ENCODE measurements at places on chromosomes 11 and 22.
A peak's percentile ranks its signal among the peaks of the same experiment; 100 is the strongest.

DNA sequence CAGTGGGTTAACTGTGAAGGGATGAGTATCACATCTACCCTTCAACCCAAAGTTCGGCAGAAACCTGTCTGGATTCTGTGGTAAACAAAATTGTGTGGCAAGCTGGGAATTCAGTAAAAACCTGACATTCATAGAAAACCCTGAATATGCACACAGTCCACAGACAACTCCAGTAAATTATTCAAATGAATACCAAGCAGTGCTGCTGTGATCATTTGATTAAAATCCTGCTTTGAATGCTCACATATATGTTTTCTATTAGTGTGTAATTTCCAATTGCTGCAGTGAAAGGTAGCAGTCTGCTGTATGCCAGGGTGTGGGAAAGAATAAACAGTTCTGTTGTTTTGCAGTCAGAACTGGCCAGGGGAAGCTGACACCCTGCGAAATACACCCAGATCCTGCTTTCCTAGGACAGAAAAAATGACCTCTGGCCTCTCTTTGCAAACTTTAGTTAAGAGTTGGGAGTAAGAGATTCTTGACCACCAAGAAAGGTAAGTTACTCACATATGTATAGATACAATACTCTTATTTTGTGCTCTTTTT is 217.8 kb downstream of the FAM76B start:
- no peak for DNase-seq

DNA sequence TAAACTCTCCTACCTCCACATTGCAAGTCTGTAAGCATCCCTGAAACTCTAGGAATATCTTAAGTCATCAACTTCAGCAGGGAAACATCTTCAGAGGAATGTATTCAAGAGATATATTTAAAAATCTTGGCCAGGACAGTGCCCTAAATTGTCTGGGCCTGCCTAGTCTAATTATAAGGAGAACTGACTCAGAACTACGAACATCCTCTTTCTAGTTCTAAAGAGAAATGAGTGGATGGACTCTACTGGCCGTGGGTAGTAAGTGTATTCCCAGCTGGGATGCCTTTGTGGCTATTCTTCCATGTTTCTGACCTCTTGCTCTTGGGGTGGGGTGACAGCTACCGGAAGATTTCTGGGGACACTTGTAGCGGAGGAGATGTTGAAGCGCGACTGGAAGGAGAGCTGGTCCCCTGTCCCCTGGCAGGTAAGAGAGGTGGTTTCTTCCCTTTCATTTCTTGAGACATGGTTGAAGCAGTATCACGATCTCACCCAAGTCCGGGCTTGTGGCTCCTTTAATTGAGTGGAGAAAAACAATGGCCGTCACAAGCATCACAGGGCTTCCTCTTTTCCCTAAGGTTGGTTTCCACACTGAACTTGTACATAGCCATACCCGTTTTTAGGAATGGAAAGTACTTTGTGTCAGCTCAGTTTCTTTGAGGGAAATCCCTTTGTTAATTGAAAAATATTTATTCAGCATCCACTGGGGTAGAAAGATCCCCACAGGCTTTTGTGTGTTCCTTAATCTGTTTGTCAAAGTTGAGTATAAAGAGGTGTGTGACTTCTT is 97.7 kb upstream of the SORL1-AS1 start:
- DNase-seq = no peak

- DNase-seq = peak; percentile 80
These were observed 2.5 kb upstream of the TPST2 start for GRCh38 chr22:26592421-26592891.

GRCh38 chr11:118975771-118976709 is 4.5 kb downstream of the FOXR1 start:
- DNase-seq = no peak

GRCh38 chr11:134030853-134031252 is 38.0 kb upstream of the JAM3 start:
- no peak for DNase-seq

DNA sequence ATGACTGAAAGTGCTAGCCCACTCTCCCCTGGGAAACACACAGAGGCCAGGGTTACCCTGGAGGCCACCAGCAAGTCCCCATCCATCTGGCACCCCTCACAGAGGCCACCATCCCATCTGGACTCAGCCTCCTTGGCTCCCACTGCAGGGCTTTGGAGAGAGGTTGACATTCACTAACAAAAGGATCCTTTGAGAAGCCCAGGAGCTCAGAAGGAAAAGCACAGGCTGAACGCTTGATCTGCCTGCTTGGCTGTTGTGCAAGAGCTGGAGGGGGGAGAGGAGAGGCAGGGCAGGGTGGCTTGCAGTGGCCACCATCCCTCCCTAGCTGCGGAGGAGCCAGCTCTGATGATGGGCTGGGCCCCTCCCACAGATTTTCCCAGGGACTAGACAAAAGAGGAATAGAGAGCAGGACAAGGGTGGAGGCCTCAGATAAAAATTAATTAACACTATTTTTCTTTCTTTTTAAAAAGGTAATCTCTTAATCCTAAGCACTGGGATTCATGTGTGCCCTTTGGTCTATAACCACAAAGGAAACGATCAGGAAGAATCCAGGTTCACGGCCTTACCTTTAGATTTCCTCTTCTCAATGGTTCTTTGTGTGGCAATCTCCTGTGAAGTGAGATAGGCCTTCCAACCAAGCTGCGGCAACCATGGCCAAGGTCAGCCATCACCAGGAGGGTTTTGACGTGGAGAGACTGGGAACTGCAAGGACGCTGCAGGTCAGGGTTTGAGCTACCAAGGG is 154.7 kb downstream of the BARX2 start:
- DNase-seq = no peak

- DNase-seq = no peak
These were observed 525 bp downstream of the DGCR2 start for GRCh38 chr22:19121631-19122142.

- no peak for DNase-seq
These were observed 35.3 kb downstream of the MACROD1 start for GRCh38 chr11:64130618-64131017.

DNA sequence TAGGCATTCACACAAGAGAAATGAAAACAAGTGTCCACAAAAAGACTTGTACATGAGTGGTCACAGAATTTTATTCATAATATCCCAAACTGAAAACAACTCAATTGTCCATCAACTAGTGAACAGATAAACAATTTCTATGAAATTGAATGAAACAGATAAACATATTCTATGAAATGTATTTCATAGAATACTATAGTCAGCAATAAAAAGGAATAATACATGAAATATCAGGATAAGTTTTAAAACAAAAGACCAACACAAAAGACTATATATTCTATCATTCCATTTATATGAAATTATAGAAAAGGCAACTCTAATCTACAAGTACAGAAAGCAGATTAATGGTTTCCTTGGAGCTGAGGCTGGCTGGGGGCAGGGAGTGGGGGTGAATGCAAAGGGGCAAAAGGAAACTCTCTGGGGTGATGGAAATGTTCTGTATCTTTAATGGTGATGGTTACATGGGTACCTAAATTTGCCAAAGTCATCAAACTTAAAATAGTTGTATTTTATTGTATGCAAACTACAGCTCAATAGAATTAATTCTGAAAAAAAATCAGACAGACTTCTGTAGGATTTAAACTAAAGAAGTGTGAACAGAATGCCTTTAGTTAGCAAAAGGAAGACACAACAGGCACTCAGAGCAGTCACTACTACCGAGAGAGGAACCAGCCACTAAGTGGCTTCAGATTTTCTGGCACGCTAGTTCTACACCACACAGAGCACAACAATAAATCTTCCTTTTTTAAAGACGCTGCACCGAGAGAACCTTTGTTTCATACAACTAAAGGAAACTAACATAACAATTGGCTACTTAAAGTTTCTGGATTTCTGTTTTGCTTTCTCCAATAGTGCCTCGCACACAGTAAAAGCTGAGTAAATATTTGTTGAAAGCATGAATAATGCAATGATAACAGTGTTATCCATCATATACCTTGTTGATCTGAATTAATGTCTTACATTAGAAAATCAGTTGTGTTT is 15.4 kb downstream of the CCDC34 start:
- DNase-seq = no peak

DNA sequence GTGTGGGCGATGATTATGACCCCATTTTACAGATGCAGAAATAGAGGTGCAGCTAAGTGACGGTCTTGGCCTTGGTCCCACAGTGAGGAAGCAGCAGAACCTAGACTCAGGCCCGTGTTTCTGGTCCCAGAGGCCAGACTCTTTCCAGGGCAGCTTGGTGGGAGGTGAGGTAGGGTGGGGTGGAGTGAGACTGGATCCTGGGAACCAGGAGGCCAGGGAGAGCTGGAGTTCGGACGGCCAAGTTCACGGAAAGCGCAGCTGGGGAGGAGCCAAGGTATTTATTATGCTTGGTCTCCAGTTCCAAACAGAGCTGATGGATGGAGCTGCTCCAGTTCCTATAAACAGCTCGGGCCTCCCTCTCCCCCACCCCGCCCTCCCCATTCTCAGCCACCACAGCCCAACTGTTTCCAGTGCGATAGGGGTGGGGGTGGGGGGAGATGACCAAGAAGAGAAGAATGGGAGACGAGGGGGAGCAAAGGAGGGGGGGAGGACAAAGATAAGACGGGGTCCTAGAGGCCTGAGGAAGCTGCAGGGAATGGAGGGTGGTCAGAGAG is 16.2 kb downstream of the LRRC32 start:
- no peak for DNase-seq

- DNase-seq = no peak
These were observed 162.9 kb upstream of the POU2AF2 start for GRCh38 chr11:111082664-111083063.

DNA sequence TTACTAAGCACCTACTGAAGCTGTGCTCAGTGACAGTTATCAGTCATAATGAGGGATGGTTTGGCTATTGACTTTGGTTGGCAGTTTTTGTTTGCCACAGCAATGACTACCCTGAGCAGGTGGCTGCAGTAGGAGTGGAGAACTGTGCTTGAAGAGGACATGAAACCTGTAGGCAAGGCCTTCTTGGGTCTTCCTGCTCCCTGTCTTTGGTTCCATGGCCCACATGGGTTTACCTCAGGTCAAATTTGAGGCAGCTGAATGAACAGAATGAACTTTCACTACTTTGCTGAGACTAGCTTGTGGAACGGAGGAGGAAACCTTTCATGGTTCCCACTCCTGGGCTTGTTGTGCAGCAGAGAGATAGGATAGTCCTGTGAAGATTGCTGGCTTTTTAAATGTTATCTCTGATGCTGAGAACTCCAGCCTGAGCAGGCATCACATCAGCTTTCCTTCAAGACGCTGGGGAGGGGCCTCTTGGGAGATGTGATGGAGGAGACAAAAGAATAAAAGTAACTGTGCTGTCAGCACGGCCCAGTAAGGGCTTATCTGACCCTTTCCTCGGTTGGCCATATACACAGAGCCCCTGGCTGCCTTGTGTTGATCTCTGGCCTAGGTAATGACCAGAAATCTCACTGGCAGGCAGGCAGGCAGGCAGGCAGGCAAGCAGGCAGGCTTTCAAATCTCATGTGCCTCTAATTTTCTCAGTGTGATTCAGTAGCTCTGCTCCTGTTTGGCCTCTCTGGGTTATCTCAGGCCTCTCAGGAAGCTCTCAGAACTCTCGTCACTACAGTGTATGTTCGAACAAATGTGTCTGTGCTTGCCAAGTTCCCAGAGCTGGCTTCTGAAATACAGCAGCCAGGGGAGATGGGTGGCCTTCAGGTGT is 12.0 kb downstream of the STIM1 start:
- no peak for DNase-seq

DNA sequence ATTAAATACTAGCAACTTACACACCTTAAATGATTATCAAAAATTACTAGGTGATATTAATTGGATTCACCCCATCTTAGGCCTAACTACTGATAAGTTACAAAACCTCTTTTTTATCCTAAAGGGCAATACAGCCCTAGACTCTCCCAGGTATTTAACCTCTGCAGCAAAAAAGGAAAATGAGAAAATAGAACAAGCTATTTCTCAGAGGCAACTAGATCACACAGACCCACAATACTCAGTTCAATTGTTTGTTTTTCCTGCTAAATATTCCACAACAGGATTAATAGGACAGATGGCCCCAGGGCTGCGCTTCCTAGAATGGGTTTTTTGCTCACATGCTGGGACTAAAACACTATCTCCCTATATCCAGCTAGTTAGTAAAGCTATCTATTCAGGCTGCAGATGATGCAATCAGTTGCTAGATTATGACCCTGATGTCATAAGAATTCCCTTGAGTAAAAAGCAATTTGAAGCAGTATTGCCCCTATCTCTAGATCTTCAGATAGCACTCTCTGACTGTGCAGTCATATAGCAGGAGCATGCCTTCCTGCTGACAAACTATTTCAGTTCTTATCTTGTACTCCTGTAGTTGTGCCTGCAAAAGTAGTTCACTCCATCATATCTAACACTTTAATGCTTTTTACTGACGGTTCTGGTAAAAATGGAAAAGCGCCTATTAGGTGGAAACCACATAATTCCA is 1595.5 kb upstream of the TENM4 start:
- no peak for DNase-seq

- DNase-seq = no peak
These were observed 30.4 kb upstream of the TENM4 start for GRCh38 chr11:79471071-79471844.

- DNase-seq = no peak
These were observed 39.9 kb downstream of the SGSM3 start for GRCh38 chr22:40410272-40410671.

GRCh38 chr11:110425751-110426545 is 3.8 kb upstream of the FDX1 start:
- DNase-seq = no peak

All from CD8-positive, alpha-beta T cell (primary cell).